ENCODE measurements at places on chromosomes 11 and 22.

DNA sequence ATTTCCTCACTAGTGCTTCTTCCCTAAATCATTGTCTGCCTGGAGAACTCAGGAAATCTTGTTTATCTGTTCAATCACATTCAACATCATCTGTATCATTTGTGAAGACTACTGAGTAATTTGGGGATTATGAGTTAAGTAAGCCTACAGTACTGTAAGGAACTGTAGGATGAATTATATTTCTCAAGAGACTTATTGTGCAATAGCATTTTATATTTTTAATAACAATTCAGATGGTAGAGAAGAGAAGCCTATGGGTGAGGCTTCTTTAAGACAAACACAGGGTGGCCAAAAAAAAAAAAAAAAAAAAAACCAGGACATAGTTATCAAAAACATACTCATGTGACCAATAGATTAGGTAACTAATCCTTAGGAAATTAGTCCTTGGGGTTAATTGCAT is 282.7 kb downstream of the FAM181B start:
- DNase-seq = no peak

DNA sequence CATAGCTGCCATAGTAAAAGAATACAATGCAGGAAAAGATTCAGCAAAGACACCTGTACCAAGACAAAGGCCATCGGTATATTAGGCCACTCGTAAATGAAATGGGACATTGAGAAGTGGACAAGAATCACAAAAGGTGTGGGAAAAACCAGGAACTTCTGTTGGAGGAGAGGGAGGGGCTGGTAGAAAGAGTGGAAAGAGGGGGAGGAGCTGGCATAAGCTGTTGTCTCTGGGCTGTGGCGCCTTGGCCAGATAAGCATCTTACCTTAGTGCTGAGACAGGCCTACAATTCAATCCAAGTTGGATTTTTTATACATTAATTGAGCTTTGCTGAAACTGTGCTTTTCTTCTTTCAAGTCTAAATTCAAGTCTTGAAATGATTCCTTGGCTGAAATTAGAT is 37.1 kb downstream of the ZNF202 start:
- DNase-seq = no peak

- no peak for DNase-seq
These were observed 15.0 kb downstream of the STARD10 start for GRCh38 chr11:72778535-72779494.

- no peak for DNase-seq
These were observed 1.4 kb downstream of the TENM4 start for GRCh38 chr11:79439410-79439885.

- no peak for DNase-seq
These were observed 756.6 kb upstream of the API5 start for GRCh38 chr11:42555190-42555589.

DNA sequence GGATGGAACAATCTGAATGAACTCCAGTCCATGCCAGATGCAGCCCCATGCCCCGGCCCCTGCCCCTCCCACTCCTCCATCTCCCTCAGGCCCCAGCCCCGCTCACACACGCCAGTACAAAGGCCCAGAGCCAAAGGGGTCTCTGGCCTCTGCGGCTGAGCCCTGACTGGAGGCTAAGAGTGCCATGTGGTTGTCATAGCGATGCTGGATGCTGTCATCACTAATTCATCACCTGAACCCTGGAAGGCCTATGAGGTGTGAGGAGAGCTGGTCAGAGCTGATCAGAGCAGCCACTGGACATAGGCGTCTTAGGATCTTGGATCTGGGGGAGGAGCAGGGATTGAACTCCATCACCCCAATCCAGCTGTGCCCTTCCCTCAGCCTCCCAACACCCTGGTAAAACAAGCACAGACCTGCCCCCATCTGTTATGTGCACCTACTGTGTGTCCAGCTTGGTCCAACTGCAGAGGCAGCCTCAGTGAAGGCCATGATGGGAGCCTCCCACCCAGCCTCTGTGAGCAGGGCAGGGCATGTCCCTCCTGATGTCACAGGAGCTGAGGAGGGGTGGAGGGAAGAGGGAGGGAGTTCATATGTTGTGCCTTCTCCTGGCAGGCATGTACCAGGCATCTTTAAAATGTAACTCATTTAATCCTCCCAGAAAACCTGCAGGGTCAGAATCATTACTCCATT is 16.7 kb downstream of the PDE2A start:
- DNase-seq = no peak

- no peak for DNase-seq
These were observed 93.7 kb downstream of the MICAL3 start for GRCh38 chr22:17930455-17931313.

DNA sequence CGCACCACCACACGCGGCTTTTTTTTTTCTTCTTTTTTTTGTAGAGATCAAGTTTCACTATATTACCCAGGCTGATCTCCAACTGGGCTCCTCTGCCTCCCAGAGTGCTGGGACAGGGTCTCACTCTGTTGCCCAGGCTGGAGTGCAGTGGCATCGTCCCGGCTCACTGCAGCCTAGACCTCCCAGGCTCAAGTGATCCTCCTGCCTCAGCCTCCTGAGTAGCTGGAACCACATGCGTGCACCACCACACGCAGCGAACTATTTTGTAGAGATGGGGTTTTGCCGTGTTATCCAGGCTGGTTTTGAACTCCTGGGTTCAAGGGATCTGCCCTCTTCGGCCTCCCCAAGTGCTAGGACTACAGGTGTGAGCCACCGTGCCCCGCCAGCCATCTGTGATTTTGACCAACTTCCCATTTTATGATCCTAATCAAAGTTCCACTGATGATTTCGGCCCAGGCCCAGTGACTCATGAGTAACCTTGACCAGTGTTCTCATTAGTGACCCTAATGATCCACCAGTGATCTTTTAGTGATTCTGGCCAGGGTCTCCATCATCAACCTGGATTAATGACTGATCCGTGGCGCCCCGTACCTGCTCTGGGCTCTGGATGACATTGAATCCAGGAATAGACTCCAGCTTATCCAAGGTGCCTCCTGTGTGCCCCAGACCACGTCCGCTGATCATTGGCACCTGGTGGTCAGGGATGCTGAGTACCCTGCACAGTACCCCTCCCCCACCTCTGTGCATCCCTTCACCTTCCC is 1.7 kb downstream of the TYMP start:
- DNase-seq = no peak

DNA sequence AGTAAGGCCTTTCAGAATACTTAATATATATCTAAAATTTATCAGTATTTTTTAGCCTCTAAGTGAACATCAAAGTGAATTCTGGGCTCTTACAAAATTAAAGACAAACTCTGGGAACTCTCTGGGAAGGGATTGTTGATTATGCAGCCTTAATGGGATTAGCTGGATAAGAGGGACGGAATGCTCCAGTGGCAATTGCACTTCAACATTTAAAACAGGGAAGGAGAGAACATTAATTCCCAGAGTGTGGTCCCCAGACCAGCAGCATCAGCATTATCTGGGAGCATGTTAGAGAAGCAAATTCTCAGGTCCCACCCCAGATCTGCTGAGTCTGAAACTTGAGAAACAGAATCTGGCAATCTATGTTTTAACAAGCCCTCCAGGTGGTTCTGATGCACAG is 46.5 kb downstream of the POLD3 start:
- no peak for DNase-seq

GRCh38 chr11:109788948-109789490 is 304.2 kb upstream of the ZC3H12C start:
- DNase-seq = no peak

DNA sequence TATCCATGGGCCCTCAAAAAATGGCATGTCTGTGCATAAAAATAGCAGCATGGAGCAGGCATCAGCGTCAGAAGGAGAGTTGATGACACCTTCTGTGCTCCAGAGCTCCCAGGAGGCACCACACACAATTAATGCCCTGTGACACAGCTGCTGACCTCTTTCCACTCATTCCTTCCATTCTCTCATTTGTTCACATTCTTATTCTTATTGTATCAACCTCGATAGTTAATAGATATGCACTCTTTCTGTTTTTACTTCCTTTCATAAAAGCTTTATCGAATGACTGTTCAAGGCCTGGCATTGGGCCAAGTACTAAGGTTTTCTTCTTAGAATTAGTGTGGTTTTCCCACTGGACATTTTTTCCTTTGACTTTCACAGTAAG is 266.0 kb upstream of the MTNR1B start:
- no peak for DNase-seq

DNA sequence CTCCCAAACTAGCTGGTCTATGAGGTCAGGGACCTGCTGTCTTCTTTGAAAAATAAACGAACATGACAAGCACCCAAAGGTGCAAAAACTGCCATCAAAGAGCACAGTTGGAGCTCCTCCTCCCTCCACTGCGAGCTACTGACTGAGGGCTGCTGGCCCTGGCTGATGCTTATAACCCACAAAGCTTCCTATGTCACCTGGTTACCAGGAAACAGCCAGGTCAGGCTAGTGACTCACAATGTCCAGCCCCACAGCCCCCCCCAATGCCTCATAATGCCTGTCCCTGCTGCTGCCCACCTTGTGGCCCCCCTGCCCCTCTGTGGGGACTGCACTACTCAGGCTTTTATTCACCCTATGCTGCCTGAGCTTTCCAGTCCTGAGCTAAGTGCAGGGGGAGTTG is at the start of gene DRICH1:
Gene DRICH1, minus strand, starts transcription at position 144 of the 400 bp plus-strand sequence. CDS start 298 bp downstream, outside the sequence.
- no peak for DNase-seq

DNA sequence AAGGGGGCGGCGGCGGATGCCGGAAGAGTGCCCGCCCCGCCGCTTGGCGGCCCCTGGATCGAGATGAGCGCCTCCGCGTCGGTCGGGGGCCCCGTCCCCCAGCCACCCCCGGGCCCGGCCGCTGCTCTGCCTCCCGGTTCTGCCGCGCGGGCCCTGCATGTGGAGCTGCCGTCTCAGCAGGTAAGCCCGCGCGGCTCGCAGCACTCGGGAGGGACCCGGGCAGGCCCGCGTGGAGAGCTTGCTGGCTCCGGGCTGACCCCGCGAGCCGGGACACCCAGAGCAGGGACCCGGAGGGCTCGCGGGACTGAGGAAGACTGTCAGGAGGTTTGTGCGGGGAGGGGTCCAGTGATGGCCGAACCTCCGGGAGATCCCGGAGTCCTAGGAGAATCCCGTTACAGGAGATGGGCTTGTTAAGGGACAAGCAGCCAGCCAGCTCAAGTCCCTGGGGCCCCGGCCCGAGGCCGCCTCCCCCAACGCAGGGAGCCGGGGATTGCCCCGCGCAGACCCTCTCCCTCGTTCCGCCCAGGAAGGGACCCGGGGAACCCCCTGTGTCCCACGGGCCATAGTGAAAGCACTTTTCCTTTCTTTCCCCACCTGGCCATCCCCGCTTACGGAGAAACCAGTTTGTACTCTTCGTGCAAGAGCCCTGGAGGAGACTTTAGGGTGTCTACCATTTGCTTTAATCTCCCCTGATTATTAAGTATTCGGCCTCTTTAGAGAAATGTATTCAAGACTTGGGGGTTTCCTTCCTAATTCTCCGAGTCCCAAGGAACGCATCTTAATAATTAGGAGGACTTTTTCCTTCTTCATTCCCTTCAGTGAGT is 547 bp downstream of the UVRAG start:
- peak; percentile 12 for DNase-seq

- DNase-seq = no peak
These were observed 628 bp downstream of the CHKB start for GRCh38 chr22:50581950-50582492.

DNA sequence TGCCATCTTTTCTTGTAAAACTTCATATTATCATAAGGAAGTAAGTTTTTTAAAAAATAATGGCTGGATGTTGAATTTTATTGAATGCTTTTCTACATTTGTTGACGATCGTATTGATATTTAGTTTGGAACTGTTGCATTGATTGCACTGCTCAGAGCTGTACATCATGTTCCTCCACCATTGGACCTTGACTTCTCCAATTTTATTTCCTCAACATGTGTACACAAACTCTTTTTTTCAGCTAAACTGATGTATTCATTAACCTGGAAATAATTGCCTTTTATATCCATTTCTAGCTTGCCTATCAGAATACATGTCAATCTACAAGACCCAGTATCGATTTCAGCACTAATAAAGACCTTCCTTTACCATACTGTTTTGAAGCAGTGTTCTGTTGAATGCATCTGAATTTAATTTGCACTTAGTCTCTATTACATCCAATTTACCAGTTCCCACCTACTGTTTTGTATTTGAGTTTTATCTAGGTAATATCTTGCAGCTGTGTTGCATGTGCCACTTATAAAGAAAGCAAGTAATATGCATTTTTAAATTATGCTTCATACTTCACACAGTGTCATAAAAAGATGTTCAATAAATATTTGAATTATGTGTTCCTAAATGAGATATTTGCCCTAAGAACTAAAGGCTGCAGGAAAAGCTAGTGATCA is 5.5 kb downstream of the CEP57 start:
- no peak for DNase-seq

GRCh38 chr11:107859459-107860239 is 1.1 kb upstream of the SLC35F2 start:
- DNase-seq = no peak

DNA sequence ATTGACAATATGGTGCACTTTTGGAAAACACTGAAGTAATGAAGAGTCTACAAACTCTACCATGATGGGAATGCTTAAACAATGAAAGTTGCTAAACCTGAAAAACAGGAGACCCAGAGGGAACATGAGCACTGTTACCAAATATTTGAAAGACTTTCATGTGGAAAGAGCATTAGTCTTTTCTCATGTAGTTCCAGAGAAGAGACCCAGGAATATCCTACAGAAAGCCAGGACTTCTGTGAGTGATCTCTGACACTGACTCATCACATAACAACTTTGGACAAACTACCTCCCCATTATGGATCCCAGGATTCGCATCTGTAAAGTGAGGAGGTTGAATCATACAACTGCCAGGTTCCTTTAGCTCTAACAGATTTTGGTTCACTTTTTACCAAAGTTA is 62.2 kb downstream of the FAM181B start:
- no peak for DNase-seq

DNA sequence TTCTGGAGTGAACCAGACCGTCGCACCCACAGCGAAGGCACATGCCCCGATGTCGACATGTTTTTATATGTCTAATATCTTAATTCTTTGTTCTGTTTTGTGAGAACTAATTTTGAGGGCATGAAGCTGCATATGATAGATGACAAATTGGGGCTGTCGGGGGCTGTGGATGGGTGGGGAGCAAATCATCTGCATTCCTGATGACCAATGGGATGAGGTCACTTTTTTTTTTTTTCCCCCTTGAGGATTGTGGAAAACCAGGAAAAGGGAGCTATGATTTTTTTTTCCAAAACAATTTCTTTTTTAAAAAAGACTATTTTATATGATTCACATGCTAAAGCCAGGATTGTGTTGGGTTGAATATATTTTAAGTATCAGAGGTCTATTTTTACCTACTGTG is 49.2 kb upstream of the OR4B1 start:
- DNase-seq = no peak

DNA sequence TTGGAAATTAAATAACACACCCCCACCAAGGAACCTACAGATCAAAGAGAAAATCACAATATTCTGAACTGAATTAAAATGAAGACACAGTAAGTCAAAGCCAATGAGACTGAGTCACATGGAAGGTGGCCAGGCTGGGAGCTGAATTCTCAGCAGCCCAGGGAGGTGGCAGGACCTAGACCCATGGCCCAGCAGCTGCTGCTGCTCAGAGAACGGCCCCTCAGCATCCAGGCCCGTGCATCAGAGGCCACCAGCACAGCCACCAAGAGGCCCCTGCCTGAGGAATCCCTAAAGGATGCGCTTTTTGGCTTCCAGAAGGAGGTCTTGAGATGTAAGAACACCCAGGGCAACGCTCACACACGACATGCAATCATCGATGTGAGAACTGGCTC is 35.0 kb downstream of the TBX1 start:
- no peak for DNase-seq

GRCh38 chr11:10439351-10439750 is 15.7 kb upstream of the AMPD3 start:
- no peak for DNase-seq

Measured in stimulated activated CD8-positive, alpha-beta memory T cell treated with anti-CD3 and anti-CD28 coated beads, Interleukin-4, amount 100 ng/mL, for 4 hours (primary cell).